Heart right ventricle (tissue), 16 donors: ENCODE measurements at places on chromosomes 2 and 18. TPM values are rescaled to one million over a fixed set of nuclear protein-coding genes. Genes with fewer than 3 reads are reported as not detected.

GRCh38 chr18:32511147-32511546 lies 40.5 kb upstream of the GAREM1 start:
- no peaks in the 10 kb centered on the region for H3K27me3 ChIP-seq
- H3K36me3 ChIP-seq, result no peaks in the 10 kb centered on the region
- H3K4me1 ChIP-seq, result no peaks in the 10 kb centered on the region

DNA sequence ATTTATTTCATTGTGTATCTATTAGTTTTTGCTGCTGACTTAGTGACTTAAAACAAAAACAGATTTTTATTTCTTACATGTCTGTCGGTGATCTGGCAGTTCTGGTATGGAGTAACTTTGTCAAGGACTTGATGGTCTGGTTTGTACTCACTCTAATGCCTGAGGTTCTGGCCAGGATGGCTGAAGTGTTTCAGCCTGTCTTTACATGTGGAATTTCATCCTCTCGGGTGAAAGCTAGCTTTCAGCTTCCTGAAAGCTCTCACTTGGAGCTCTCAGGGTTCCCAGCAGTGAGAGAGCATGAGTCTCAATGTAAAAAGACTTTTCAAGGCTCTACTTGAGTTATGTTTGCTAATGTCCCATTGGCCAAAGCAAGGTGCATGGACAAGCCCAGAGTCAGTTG lies 216.4 kb downstream of the NR4A2 start:
- no peaks in the 10 kb centered on the region for H3K27me3 ChIP-seq
- no peaks in the 10 kb centered on the region for H3K36me3 ChIP-seq
- H3K27ac ChIP-seq, result no peak overlapping the region
- H3K4me3 ChIP-seq, result no peak overlapping the region
- H3K4me1 ChIP-seq, result no peaks in the 10 kb centered on the region
- DNase-seq, result no peak

DNA sequence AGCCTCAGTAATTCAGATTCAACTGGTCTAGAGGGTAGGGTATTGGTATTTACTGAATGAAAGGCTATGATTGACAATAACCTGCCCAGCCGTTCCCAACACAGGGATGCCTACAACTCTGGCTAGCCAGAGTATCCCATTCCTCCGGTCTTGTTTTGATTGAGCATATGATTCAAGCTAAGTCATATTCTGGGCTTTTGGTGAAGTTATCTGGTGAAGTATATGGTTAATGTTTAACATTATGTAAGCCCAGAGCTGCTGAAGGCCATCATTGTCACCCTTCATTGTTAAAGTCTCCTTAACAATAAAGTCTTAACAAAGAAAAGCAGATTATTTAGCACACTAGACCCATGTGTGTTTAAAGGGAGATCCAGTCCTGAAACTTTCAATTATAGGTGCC lies 152.6 kb downstream of the EXOC6B start:
- peaks cover 6% of the 10 kb centered on the region for H3K36me3 ChIP-seq
- H3K4me1 ChIP-seq, result peaks cover 36% of the 10 kb centered on the region
- no peak overlapping the region for H3K27ac ChIP-seq

DNA sequence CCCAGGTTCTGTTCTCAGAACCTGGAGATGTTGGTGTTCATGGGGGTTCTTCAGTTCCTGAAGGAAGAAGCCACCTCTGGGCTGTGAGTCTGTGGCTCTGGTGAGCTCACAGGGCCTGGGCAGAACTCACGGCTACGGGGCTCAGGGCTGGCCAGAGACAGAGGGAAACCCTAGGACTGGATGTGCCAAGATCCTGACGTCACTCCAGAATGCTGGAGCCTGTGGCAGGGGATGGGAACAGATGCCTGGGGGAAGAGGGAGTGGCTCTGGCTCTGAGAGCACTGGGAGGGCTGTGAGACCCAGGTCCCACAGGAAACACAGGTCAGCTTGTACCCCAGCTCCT lies at the start of gene OTOF:
TSS of gene OTOF (minus strand) at position 214 of the 343 bp plus-strand sequence.
- H3K36me3 ChIP-seq, result no peaks in the 10 kb centered on the region
- H3K27me3 ChIP-seq, result no peaks in the 10 kb centered on the region
- DNase-seq, result peak; percentile 55
- H3K27ac ChIP-seq, result no peak within 1 kb of the TSS

DNA sequence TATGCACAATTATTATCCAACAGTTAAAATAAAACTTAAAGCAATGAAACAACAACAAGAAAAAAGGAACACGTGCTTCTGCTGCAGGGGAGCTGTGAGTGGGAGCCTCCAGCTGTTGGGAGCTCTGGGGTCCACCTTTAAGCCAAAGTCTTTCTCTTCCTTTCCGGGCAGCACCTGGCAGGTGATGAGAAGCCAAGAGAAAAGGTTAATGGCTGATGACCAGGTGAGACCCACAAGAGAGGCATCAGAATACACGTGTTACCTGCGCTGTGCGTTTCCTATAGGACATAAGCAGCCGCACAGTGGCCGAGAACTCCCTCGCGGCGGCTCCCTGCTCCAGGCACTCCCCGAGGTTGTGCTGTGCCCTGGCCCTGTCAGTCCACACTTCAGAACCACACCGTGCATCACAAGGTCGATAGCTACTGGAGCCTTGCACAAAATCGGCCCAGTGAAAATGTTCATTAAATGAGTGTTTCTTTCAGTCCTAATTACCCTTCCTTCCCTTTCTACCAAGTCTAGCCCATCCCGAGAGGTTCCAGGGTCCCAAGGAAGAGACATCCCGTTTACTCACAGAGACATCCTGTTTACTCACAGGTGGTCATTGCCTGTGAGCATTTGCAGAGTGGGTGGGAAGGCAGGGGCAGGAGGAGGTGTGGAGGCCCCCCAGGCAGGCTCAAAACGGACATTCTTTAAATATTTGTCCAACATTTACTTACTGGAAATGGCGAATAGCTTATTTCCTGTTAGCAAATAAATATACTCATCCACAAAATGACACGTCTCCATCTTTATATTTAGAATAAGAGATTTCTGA lies 44.9 kb upstream of the ASB18 start:
- DNase-seq, result no peak
- no peak overlapping the region for H3K27ac ChIP-seq
- no peaks in the 10 kb centered on the region for H3K27me3 ChIP-seq

ZSWIM2 gene
- total RNA-seq, result not detected

TEKT4 gene
- total RNA-seq, result not detected
